ENCODE measurements at places on chromosomes 5 and 9.

DNA sequence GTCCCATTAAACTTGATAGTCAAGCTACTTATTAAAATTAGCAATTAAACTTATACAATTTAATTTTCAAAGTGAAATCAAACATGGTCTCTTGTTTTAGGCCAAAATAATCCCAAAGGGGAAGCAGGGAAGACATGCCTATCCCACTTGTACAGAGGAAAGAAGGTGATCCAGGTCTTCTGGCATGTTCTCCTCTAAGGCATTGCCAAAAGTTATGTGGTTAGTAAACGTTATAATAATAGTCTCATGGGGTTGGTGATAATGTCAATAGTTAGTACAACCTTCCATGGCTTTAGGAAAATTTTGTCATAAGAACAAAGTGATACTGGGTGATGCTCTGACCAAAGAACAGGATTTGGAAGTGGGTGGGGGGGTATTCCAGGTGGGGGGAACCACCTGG lies 52.8 kb downstream of the ROR2 start:
- DNase-seq = no peak

- no peak for DNase-seq
Observed at GRCh38 chr9:104748359-104749031, 1.0 kb downstream of the NIPSNAP3A start.

- DNase-seq = no peak
Observed at GRCh38 chr5:53265043-53265442, 155.5 kb upstream of the MOCS2 start.

DNA sequence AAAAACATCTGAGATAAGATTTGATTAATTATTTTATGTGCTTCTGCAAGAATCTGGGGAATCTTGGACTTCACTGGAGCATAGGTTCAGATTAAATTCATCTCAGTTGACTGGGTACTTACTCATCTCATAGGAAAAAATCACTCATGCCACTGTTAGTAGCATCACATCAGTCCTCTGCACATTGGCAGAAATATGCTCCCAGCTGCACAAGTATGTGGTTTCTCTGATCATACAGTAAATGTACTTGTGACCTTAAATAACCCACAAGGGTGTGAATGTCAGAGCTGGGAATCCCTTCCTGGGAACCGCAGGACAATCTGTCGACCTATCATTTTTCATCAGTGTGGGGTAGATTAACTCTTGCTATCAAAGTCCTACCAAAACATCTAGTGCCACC lies 203.7 kb upstream of the SLC24A2 start:
- DNase-seq = no peak

- peak; percentile 41 for DNase-seq
Observed at GRCh38 chr5:143023411-143024096, 253.4 kb downstream of the ARHGAP26 start.

- no peak for DNase-seq
Observed at GRCh38 chr5:144944936-144945335, 774.3 kb downstream of the KCTD16 start.

DNA sequence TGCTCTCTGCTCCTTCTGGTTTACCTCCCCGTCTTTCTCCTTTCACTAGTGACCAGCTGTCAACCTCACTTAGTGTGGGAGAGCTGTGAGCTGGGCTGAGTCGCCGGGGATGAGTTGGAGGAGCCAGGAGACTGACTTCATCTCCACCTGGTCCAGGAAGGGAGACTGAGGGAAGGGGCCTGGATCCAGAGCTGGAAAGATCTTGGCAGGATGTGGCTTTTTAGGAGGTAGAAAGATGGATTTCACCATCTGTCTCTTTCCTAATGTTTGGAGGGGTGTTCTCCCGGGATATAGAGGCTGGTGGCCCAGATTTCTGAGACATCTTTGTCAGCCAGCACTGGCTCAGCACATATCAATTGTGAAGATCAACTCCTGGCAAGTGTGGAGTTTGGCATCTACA lies 37.1 kb upstream of the TNC start:
- no peak for DNase-seq

GRCh38 chr9:76198336-76198735 lies 195.9 kb downstream of the RFK start:
- no peak for DNase-seq

DNA sequence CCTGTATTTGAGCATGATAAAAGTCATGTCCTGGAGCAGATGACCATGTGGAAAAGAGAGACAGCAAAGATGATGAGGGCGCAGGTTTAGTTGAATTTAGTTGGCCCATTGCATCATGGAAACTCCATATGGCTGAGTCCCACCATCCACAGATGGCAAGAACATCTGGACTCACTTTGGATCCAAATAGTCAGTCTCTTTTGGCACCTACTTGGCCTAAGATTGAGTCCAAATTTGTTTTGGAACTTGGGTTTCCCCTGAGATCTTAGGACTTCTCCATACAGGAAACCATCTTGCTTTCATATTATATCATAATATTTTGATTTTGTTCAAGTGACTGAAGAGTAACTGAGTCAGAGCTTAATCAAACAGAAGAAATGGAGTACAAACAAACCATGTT lies 217.5 kb downstream of the DRD1 start:
- DNase-seq = no peak

GRCh38 chr5:172979778-172980177 lies 3.8 kb upstream of the ATP6V0E1 start:
- no peak for DNase-seq

- no peak for DNase-seq
Observed at GRCh38 chr5:154097031-154097430, 58.3 kb downstream of the MFAP3 start.
